ENCODE measurements at places on chromosomes 12 and 14.

DNA sequence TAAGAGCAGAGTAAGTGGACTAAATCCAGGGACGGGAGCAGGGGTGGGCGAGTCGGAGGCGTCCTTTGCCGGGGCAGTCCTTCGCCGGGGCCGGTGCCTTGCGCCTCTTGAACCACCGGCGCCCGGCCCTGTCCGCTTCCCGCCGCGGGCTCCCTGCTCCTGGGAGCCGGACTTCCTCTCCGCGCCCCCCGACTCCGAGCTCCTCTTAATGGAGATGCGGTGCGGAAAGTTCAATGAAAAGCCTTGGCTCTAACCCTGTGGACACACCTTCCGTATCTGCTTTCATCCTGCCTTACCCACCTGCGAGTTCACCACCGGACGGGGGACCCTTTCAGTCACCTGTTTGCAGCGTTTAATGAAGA is 412 bp downstream of the FGFR1OP2 start:
- peak; percentile 34 for DNase-seq

- DNase-seq, result no peak
Observed at GRCh38 chr12:28027328-28027727, 54.8 kb upstream of the PTHLH start.

- no peak for DNase-seq
Observed at GRCh38 chr14:53004976-53005375, 54.1 kb upstream of the FERMT2 start.

- DNase-seq, result no peak
Observed at GRCh38 chr14:72752034-72752412, 141.9 kb downstream of the DPF3 start.

GRCh38 chr12:3622021-3622821 is 130.7 kb downstream of the CRACR2A start:
- no peak for DNase-seq

GRCh38 chr12:104154286-104154685 is 16.3 kb upstream of the NFYB start:
- DNase-seq, result peak; percentile 41

GRCh38 chr12:7642876-7643309 is 22.8 kb downstream of the APOBEC1 start:
- peak; percentile 56 for DNase-seq

DNA sequence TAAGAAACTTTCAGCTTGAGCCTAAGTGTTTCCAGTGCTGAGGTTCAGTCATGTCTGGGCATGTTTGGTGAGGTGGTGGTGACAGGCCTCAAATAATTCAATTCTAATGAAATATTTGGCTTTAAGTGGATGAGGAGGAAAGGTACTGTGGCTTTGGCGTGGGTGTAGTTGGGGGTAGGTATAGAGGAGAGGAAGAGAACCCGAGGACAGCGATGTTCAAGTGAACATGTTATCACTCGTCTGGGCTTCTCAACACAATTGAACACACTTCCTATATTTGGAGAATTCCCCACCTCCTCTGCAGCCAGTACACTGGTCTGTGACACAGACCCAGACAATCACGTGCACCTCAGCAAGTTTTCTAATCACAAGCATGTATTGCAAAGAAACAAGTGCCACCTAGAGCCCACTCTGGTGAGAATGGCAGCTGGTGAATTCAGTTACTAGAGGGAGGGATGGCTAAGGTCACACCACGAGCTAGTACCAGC is 53.0 kb downstream of the IFNG-AS1 start:
- peak; percentile 62 for DNase-seq

DNA sequence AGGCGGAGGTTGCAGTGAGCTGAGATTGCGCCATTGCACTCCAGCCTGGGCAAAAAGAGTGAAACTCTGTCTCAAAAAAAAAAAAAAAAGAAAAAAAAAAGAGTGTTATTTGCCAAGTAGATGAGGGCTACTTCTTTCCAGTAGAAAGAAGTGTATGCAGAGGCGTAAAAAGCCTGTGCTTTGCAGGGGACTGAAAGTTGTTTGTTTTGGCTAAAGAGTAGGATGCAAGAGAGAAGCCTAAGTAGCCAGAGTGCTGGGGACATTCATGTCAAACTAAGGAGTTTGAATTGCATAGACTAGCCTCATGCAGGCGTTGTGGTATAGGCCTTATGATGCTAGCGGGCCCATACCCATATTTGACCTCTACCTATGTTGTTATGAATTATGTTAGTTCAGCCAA is 9.5 kb downstream of the HSD17B6 start:
- no peak for DNase-seq

- DNase-seq, result no peak
Observed at GRCh38 chr12:50072198-50072907, 12.8 kb upstream of the SMARCD1 start.

- peak; percentile 45 for DNase-seq
Observed at GRCh38 chr12:72570601-72571000, 298.4 kb downstream of the TRHDE start.

GRCh38 chr12:64665514-64665913 is 55.2 kb downstream of the RASSF3 start:
- DNase-seq, result peak; percentile 12

DNA sequence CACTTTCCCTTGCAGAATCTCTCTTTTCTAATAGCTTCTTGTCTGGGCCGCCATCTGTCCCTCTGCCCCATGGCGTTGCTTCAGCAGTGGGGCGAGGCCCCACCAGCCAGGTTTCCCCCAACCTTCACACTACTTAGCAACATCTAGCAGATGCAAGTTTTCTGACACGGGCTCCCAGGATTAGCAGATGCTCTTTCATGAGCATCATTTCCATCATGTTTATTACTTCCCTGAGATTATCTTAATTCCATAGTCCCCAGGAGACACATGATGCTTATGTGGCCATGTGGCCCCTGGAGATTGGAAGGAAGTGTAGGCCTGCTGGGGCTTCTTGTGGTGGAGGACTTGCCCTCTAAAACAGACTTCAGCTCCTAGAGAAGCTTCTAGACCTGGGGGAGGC is 102.0 kb upstream of the MYL2 start:
- no peak for DNase-seq

- DNase-seq, result peak; percentile 73
Observed at GRCh38 chr12:53096089-53096741, 1.3 kb upstream of the IGFBP6 start.

DNA sequence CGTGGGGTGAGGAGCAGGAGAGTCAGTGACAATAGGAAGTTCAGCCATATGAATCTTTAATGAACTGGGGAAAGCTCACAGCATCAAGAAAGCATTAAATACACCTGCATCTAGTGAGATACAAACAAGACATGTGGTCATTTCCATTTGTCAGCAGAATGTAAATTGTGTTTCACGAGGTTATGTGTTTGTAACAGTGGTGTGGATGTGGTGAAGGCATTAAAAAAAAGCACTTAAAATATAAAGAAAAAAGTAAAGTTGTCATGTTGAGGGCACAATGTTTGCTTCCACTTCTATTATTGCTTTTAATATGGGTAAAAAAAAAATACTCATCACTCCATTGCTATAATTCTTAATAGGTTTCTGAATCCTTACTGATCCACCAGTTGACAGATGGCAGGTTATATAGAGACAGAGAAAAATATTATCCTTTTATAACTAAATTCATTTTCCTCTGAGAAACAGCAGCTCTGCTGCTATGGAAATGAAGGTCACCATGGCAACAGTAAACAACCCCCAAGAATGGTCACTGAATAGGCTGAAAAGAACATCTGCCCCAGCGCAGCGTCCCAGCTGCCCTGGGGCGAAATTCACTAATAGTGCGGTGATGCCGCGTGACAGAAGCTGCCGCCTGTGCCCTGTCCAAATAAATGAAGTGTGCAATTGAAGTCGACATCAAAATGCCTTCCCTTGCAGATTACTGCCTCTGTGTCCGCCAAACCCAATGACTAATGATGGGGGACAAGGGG is 226.1 kb downstream of the FOXN3 start:
- no peak for DNase-seq

- DNase-seq, result no peak
Observed at GRCh38 chr12:105915997-105916759, 222.6 kb downstream of the NUAK1 start.

DNA sequence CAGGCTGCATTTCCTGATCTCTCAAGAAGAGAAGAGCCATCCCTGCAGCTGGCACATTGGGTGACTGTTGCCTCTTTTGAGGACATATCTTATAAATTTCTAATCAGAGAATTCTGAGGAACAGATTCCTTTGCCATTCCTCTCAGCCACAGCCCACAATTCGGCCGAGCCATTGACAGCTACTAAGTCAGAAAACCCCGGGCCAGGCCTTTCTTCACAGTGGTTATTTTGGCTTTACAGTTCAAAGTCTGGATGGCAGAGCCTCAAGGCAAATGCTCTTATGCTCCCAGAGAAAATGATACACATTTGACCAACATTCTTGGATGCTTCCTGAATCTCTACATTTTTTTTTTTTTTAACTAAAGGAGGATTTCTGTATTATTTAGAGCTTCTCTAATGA is 138.4 kb upstream of the FRMD6 start:
- no peak for DNase-seq

DNA sequence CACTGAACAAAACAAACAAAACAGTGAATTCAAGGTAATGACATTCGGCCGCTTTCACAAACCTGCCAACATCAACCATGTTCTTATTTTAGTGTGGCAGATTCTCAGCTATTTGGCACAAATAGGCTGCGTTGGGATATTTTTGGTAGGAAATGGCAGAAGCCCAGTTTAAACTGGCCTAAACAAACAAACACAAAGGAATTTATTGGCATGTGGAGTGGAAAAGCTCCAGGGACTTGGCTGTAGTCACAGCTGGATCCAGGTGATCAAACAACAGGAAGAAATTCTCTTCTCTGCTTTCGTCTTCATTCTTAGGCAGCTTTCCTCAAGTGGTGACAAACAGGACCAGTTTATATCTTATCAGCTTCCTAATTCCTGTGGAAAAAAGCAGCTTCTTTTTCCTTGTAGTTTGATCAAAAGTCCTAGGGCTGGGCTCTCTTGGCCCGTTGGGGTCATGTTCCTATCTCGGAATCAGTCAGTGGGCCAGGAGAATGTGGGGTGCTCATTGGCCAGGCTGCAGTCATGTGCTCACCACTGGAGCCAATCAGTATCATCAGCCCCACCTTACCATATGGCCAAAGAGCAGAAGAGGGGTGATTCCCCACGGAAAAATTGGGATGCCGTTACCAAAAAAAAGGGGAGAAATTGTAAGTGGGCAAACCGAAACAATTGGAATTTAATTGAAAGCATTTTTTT is 22.6 kb downstream of the C12orf75 start:
- DNase-seq, result no peak

GRCh38 chr12:98296462-98297079 is 218.8 kb upstream of the TMPO start:
- no peak for DNase-seq

GRCh38 chr14:69712599-69713088 is 54.3 kb upstream of the SRSF5 start:
- DNase-seq, result no peak

DNA sequence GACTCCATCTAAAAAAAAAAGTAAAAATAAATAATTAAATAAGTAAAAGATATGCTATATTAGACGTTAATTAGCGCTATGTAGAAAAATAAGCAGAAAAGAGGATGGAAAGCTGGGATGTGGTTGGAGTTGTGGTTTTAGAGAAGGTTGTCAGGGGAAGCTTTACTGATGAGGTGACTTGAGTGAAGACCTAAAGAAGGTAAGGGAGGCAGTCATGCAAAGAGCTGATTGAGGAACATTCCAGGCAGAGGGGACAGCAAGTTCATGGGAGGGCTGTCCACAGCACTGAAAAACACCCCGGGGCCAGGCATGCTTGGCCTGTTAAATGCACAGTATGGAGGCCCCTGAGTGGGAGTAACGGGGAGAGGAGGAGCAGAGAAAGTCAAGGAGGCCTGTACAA is 15.7 kb downstream of the SMAGP start:
- no peak for DNase-seq

DNA sequence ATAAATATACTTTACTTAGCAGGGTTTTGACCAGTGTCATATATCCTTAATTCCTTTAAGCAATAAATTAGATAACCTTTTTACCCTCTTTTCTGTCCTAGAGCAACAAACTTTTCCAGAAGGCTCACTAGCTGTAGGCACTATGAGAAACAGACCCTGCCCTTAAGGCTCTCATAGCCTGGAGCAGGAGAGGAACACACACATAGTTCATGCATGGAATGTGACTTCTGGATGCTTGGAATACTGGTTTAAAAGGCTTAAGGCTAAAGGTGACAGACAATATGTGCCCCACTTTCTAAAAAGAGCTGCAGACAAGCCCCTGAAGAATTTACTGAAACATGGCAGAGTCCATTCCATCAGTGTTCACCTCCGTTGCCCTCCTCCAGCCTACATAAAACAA is 237.2 kb downstream of the TTC8 start:
- DNase-seq, result no peak

DNA sequence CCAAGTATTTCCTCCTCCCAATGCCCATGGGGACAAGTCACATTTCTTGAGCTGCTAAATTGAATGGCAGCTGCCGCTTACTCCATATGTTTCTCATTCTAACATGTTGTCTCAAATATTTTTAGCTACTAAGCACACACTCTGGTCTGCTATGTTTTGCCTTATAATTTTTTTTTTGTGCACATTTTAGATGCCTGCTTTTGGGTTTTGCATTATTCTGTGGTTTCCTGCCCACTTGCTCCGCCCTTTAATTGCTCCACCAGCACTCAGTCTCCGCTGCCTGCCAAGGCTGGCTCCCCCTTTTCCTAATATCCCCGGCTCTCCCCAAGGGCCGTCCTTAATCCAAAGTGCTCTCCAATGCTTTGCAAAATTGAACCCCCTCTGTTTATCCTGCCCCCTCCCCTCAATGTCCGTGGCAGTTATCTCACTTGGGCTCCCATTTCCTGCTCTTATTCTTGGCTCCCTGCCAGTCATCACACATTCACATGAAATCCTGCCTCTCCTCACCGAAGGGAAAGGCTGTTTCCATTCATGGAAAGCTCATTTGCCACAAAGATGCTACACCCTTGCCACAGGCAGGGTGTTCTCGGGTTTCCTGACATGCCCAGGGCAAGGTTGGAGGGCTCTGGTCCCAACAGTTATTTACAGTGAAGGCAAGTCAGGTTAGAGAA is 79.4 kb downstream of the C12orf75 start:
- DNase-seq, result no peak

GRCh38 chr12:43196268-43196907 is 355.6 kb downstream of the ADAMTS20 start:
- no peak for DNase-seq

DNA sequence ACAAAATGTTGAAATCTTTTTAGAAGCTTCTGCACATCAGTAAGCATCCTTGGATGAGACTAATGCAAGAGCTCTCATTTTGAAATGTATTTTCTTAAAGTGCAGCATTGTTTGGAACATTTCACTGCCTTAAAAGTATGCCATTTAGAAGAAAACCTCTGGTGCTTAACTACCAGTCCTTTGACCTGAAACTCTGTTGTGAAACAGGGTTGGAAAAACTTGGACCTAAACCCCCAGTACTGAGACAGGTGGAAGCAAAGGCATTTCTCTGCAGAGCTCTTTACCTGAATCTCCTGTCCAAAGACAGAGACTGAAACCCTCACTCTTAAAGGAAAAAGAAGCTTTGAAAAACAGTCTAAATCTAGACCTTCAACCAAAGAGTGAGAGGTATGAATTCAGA is 207.2 kb downstream of the NUBPL start:
- no peak for DNase-seq

GRCh38 chr14:36658123-36659009 is 3.3 kb upstream of the PAX9 start:
- no peak for DNase-seq

GRCh38 chr12:117481470-117481869 is 120.0 kb upstream of the NOS1 start:
- no peak for DNase-seq

Data from suppressor macrophage treated with lipopolysaccharide for 1 hour (primary cell).